A172 (cell line): ENCODE measurements at places on chromosomes 2 and 18. TPM values are rescaled to one million over a fixed set of nuclear protein-coding genes. Genes with fewer than 3 reads are reported as not detected.

SCYGR7 gene
- total RNA-seq: not detected in 2 replicates

ST6GAL2 gene
- not detected in 2 replicates for total RNA-seq

PCBP1 gene
- 24.3 and 26.3 TPM in 2 replicates for total RNA-seq

DNAH7 gene
- total RNA-seq: 0.40 and 0.55 TPM in 2 replicates

OTOF gene
- 2.1 TPM in 1 of 2 replicates, not detected in the other for total RNA-seq

CPS1 gene
- 28.8 and 50.7 TPM in 2 replicates for total RNA-seq

D2HGDH gene
- 12.6 and 14.6 TPM in 2 replicates for total RNA-seq

CPLX4 gene
- not detected in 2 replicates for total RNA-seq

MGAT4A gene
- total RNA-seq: 8.0 and 15.5 TPM in 2 replicates

FOXD4L1 gene
- total RNA-seq: 0.22 TPM in 1 of 2 replicates, not detected in the other

STK25 gene
- total RNA-seq: 201 and 202 TPM in 2 replicates

TRIM54 gene
- total RNA-seq: 0.96 and 0.98 TPM in 2 replicates

BIN1 gene
- 114 and 117 TPM in 2 replicates for total RNA-seq

GRHL1 gene
- 0.57 and 3.8 TPM in 2 replicates for total RNA-seq

BMP10 gene
- 0.46 TPM in 1 of 2 replicates, not detected in the other for total RNA-seq

KANSL1L gene
- total RNA-seq: 12.9 and 18.6 TPM in 2 replicates

CYP27C1 gene
- total RNA-seq: 1.1 and 3.0 TPM in 2 replicates

CD8B2 gene
- total RNA-seq: not detected in 2 replicates

SPATA3 gene
- not detected in 2 replicates for total RNA-seq

GREB1L gene
- 3.5 and 4.0 TPM in 2 replicates for total RNA-seq

SIX3 gene
- not detected in 2 replicates for total RNA-seq

HNMT gene
- 22.6 and 32.8 TPM in 2 replicates for total RNA-seq

FEV gene
- total RNA-seq: not detected in 2 replicates

PRKAG3 gene
- total RNA-seq: not detected in 2 replicates

MC4R gene
- 2.7 and 3.9 TPM in 2 replicates for total RNA-seq

FBXO48 gene
- 0.43 and 0.67 TPM in 2 replicates for total RNA-seq

HOXD12 gene
- not detected in 2 replicates for total RNA-seq

CCDC68 gene
- total RNA-seq: 0.07 TPM in 1 of 2 replicates, not detected in the other

RNF152 gene
- total RNA-seq: 0.84 and 0.95 TPM in 2 replicates

SLC4A5 gene
- total RNA-seq: 0.07 TPM in 1 of 2 replicates, not detected in the other

LBH gene
- 87.4 and 182 TPM in 2 replicates for total RNA-seq

KCNF1 gene
- 0.14 and 0.71 TPM in 2 replicates for total RNA-seq

FAP gene
- 1.9 and 2.2 TPM in 2 replicates for total RNA-seq

PDE11A gene
- 0.03 and 0.91 TPM in 2 replicates for total RNA-seq

LTBP1 gene
- total RNA-seq: 12.1 and 14.0 TPM in 2 replicates

TFCP2L1 gene
- 0.26 and 0.34 TPM in 2 replicates for total RNA-seq

IL36A gene
- total RNA-seq: not detected in 2 replicates

LRRC30 gene
- not detected in 2 replicates for total RNA-seq

RBM44 gene
- total RNA-seq: 0.45 TPM in 1 of 2 replicates, not detected in the other

EPHA4 gene
- total RNA-seq: 28.1 and 32.9 TPM in 2 replicates

PSD4 gene
- total RNA-seq: 10.0 and 10.2 TPM in 2 replicates

SH3RF3 gene
- total RNA-seq: 2.1 and 3.6 TPM in 2 replicates

PROKR1 gene
- total RNA-seq: not detected in 2 replicates

RALB gene
- total RNA-seq: 112 and 126 TPM in 2 replicates

LONRF2 gene
- total RNA-seq: 5.0 and 6.0 TPM in 2 replicates

ITGB6 gene
- total RNA-seq: 0.29 and 1.00 TPM in 2 replicates

CEP68 gene
- total RNA-seq: 6.0 and 10.0 TPM in 2 replicates

QPCT gene
- total RNA-seq: 18.4 and 21.6 TPM in 2 replicates

GPAT2 gene
- total RNA-seq: not detected in 2 replicates

BCL2 gene
- total RNA-seq: 2.5 and 3.7 TPM in 2 replicates

CD207 gene
- total RNA-seq: 0.14 TPM in 1 of 2 replicates, not detected in the other

DPYSL5 gene
- 8.4 and 9.1 TPM in 2 replicates for total RNA-seq

DSG4 gene
- not detected in 2 replicates for total RNA-seq
